Mesothelial cell of epicardium (in vitro differentiated cells): ENCODE measurements at places on chromosomes 5 and 9. TPM values are rescaled to one million over a fixed set of nuclear protein-coding genes. Genes with fewer than 3 reads are reported as not detected.

Gene FST
- 12.3 to 14.3 TPM (median 12.7 TPM) in 3 replicates for total RNA-seq

GRCh38 chr5:102996011-102996575 is 123.8 kb downstream of the GIN1 start:
- H3K27me3 ChIP-seq, result no peaks in the 10 kb centered on the region
- DNase-seq, result no peak
- no peak overlapping the region for H3K4me3 ChIP-seq
- no peak overlapping the region for H3K27ac ChIP-seq

Gene LHFPL2
- 41.7 to 43.1 TPM (median 42.1 TPM) in 3 replicates for total RNA-seq

GRCh38 chr9:130288393-130288792 is 22.8 kb downstream of the HMCN2 start:
- H3K4me1 ChIP-seq, result peaks cover 53% of the 10 kb centered on the region
- H3K4me3 ChIP-seq, result no peak overlapping the region
- DNase-seq, result no peak
- peaks cover 26% of the 10 kb centered on the region for H3K27me3 ChIP-seq

Gene PDLIM4
- total RNA-seq, result 48.8 to 50.7 TPM (median 50.1 TPM) in 3 replicates
